ENCODE measurements at places on chromosomes 3 and 15.

DNA sequence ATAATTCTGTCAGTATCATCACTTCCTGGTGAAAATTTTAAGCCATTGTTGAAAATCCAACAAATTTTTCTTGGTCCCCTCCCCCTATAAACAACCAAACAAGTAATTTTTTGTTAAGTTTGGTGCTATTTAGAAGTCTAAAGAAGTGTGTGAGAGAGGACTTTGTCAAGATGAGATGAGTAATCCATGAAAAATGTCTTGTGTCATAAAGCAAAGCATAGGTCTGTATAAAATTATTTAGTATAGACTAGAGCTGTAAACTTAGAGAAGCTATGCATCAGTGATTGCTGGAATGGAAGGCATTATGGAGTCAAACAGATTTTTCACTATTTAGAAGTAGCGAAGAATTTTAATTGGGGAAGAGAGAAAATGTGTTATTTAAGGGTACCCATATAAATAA, 31.4 kb downstream of the MAPK6 start:
- DNase-seq: no peak

GRCh38 chr3:15581471-15582394, 19.6 kb downstream of the HACL1 start:
- DNase-seq: no peak

- no peak for DNase-seq
Measured at GRCh38 chr15:35061161-35061824, 23.8 kb downstream of the NANOGP8 start.

DNA sequence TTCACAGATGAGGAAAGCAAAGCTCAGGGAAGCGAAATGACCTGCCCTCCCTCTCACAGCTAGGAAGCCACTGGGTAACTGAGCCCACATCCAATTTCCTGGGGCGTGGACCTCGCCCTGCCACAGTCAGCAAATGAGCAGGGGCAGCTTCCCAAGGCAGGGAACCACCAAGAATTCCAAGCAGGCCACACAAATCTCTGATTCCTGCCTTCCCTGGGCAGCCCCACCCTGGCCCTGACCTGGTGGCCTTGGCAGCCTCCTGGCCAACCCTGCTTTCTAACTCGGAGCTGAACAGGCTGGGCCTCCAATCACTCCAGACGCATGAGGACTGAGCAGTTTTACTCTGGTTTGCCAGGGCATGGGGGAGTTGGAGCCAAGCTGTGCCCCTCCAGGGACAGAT, 203.7 kb upstream of the TLE3 start:
- DNase-seq: no peak

DNA sequence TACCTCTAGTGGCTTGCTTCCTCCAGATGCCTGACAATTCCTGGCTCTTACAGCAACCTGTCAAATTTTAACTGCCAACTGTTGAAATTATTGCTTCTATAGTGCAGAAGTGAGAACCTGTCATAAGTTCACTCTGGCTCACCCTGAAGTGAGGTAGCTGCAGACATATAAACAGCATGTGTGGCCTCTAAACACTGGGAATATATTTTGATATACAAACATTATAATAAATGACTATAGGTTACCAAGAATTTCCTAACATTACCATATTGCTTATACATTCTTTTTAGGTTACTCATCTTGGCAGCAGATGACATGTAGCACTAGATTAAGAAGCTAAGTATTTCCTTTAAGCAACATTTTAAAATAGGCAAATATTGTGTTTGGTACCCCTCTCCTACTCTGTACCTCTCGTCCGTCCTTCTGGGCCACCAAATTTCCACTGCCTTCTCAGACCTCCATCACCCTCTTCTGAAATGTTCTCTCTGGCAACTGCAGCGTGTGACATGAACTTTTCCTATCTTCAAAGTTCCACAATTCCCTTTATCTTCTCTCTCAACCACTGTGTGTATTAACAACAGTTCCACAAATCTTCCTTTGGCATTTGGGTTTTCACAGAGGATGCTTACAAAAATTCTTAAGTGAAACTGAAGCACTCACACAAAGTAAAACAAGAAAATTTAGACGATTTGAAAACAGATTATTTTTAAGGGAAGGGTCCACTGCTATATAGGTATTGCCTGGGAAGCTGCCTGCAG, 15.3 kb upstream of the XXYLT1 start:
- no peak for DNase-seq

DNA sequence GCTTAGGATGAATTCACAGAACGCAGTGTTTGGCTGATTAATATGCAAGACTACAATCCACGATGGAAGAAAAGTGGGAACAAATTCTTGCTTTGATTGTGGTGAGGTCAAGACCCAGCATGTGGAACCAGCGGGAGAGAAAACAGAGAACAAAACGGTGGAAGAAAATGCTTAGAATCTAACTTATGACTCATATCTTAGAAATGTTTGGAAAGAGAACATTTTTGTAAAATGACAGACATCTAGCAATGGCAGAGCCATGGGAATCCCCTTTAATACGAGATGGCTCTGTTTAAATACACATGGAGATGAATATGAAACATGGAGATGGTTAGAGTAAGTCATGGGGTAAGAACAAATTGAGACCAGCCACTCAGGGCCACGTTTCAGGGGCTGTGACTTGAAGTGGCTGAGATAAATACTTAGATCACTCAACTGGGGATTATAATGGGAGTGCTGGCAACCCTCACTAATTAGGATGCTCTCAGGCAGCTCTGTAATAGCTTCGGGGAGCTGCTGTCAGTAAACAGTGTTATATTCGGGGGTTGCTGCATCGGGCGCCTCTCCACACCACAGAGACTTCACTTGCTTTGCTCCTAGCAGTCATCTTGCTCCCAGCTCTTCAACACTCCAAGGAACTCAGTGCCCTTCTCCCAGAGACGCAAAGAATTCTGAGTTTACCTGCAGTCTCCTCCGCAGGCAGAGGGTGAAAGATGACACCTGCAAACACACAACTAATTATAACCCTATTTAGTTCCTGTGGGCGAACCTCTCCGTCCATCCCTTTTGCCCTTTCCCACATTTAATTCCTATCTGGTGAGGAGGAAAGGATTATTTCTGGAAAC, 68.0 kb upstream of the ONECUT1 start:
- DNase-seq: no peak

GRCh38 chr15:69725957-69726356, 273.3 kb downstream of the RPLP1 start:
- no peak for DNase-seq

GRCh38 chr3:53518495-53518981, 24.1 kb downstream of the CACNA1D start:
- no peak for DNase-seq

DNA sequence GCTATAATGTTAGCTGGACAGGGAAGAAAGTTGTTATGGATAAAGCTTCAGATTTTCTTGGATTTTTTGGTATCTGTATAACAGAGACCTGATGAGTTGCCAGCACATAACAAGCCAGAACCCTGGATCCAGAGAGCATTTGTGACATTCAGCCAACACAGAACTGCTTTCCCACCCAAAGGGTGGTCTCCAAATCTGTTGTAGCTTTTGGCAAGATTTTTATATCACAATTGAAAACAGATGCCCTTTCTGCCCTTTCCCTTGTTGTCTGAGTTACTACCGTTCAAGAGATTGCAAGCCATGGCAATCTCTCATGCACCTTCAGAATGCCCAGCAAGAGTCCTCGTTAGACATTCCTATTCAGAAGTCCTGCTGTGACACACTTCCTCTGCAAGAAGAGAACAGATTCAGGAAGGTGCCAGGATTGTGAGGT, 107.6 kb upstream of the FGF7 start:
- DNase-seq: no peak

GRCh38 chr3:174417573-174417972, 441.6 kb upstream of the NAALADL2 start:
- DNase-seq: no peak

GRCh38 chr15:55990998-55991397, 2.4 kb downstream of the NEDD4 start:
- no peak for DNase-seq

GRCh38 chr15:96362755-96363651, 32.5 kb downstream of the NR2F2 start:
- DNase-seq: no peak

- no peak for DNase-seq
Measured at GRCh38 chr3:20246662-20247061, 60.7 kb upstream of the SGO1 start.

GRCh38 chr15:39868396-39868795, 51.7 kb downstream of the GPR176 start:
- no peak for DNase-seq

- DNase-seq: no peak
Measured at GRCh38 chr15:28994142-28994830, 108.5 kb downstream of the APBA2 start.

GRCh38 chr3:150314248-150315004, 93.7 kb upstream of the TSC22D2 start:
- peak; percentile 80 for DNase-seq

DNA sequence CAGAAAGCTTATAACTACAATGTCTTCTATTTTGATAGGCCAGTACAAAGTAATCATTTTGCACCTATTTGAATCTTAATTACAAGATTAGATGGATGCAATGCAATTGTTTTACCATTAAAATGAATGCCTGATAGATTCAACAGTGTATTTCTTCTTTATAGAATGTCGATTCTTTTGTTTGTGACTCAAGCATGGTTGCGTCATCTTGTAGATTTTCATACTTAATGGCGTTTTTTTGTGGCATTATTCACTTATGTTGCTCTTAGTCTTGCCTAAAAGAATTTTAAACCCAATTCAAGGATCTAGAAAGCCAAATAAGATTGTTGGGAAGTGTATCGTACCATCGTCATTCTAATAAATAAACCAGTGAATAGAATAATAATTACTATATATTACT, 21.4 kb downstream of the ZBTB38 start:
- no peak for DNase-seq

GRCh38 chr3:77412584-77412983, 372.7 kb downstream of the ROBO2 start:
- no peak for DNase-seq

DNA sequence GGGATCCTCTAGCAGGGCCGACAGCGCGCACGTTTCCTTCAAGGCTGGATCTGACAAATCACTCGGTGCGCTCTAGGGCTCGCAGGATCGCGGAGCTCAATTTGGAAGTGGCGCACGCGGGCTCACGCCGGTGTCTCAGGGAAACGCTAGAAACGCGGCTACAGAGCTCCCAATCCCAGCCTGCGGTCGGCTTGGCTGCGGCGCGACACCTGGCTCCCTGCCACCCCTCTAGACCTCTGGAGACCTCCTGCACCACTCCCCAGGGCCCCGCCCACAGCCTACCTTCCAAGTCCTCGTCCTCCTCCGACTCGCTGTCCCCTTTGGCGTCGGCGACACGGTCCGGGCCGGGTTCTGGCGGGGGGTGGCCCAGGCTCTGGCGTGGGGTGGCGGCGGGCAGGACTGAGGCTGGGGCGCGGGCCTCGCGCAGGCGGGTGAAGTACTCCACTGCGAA, 596 bp downstream of the PRKAR2A start:
- peak; percentile 95 for DNase-seq

All from thyroid gland (tissue), 4 donors.